Activated T-cell treated with anti-CD3 and anti-CD28 coated beads, Interleukin-2, amount 50 U/mL, for 1 hour (primary cell): ENCODE measurements at places on chromosomes 4 and X.
A peak's percentile ranks its signal among the peaks of the same experiment; 100 is the strongest.

GRCh38 chr4:1635464-1635863 lies 48.6 kb downstream of the FAM53A start:
- DNase-seq, result no peak

DNA sequence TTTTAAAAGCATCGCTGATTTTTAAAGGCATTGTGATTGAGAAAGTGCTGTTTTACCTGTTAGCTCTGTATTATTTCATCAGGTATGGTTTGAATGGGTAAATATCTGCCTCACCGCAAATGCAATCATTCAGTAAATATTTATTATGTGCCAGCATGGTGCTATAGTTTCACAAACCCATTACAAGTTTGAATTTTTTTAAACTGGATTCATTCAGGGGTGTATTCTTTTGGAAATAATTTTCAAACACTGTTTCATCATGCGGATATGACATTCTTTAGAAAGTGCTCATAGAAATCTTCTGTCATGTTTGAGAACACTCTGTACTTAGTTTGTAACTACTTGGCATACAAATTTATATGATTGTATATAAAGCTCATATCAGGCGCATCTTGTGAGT lies 37.2 kb downstream of the LIMCH1 start:
- DNase-seq, result no peak

GRCh38 chr4:184024637-184025036 lies 119.5 kb downstream of the STOX2 start:
- DNase-seq, result no peak

DNA sequence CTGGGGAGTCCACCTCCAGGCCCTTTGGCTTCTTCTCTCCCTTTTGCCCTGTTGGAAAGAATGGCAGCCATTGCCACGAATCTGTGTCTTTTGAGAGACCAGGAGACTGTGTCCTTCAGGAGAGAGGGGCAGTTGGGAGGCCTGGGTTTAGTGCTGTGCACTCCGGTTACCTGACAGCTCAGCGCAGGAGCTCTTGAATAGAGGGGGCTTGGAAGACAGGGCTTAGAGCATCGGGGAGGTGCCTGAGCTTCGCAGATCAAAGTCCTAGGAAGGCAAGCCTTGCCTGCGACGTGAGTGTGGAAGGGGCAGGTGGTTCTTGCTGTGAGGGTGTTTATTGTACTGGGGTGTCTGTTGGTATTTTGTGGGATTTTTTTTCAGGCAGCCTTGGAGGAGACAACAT lies 41.9 kb upstream of the TADA2B start:
- DNase-seq, result no peak

DNA sequence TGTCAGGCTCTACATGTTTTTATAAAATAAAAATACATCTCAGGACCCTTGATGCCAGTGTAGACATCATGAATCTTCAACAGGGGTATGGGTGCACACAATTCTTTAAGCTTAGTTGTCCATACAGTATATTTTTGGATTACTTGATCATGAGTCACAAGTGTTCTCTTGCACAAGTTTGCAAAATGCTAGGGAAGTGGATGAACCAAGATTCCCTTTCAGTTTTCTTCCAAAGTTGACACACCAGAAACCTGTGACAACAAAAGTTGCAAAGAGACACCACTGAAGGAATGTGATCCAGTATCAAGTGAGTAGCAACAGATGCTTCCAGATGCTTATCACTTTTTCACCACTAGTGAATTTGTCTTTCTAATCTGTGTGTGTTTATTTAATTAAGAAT lies 1021.2 kb downstream of the PCDH7 start:
- no peak for DNase-seq

- peak; percentile 40 for DNase-seq
Observed at GRCh38 chrX:104136241-104137019, 20.4 kb downstream of the SLC25A53 start.
